COLO829 (cell line): ENCODE measurements at places on chromosomes 5 and 9.
A peak's percentile ranks its signal among the peaks of the same experiment; 100 is the strongest.

GRCh38 chr5:177458912-177459350, 12.3 kb downstream of the PRR7 start:
- no peak for DNase-seq

GRCh38 chr5:114325541-114325940, 36.3 kb upstream of the KCNN2 start:
- no peak for DNase-seq

DNA sequence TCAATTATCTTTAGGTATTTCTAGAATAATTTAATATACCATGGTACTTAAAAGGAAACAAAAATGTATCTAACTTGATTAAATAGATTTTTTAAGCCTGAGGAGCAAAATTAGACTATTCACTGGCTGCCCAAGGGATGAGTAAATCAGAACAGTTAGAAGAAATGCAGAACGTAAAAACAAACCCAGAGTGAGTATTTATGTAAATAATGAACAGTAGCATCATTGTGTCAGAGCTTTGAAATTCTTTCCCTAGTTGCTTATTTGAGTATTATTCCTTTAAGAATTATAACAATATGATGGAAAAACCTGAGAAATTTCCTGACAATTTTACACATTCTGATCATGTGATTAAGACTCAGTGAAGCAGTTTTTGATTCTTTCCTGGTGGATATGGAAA, 200.9 kb downstream of the GDNF start:
- DNase-seq, result no peak

DNA sequence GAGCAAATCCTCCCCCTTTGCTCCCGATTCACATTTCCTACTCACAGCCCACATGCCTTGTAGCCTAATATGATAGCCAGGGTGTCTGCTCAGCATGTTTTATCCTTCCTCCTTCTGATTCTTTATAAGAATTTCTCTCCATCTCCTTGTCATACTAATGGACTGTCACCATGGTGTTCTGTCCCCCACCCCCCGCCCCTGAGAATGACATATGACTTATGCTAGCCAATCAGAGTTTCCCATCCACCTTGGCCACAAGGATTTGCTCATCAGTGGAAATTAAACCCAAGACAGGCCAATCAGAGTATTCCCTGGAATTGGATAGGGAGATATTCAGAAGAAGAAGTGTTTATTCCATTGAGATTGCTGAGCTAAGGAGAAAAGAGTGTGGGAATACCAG, 16.0 kb downstream of the ABLIM3 start:
- DNase-seq, result no peak

DNA sequence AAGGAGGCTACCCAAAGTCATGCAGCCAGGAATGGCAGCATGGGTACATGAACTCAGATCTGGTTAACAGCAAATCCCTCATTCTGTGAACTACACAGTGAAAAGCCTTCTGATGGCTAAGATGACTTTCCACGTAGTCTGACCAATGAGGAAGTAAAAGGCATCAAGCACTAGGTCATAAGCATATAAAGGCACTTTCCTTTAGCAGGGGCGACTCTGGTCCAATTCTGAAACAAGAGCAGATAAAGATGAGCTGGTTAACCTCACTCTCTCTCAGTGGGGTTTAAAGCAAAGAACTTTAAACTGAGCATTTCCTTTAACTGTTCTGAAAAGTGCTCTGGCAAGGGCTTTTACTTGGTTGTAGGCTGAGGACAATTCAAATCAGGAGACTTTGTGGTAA, 21.1 kb downstream of the PSMB7 start:
- no peak for DNase-seq

- no peak for DNase-seq
Observed at GRCh38 chr5:2721385-2722138, 29.9 kb downstream of the IRX2 start.

GRCh38 chr5:174246743-174247142, 201.2 kb downstream of the NSG2 start:
- DNase-seq, result no peak

GRCh38 chr9:124676159-124676551, 95.0 kb downstream of the NR6A1 start:
- no peak for DNase-seq

DNA sequence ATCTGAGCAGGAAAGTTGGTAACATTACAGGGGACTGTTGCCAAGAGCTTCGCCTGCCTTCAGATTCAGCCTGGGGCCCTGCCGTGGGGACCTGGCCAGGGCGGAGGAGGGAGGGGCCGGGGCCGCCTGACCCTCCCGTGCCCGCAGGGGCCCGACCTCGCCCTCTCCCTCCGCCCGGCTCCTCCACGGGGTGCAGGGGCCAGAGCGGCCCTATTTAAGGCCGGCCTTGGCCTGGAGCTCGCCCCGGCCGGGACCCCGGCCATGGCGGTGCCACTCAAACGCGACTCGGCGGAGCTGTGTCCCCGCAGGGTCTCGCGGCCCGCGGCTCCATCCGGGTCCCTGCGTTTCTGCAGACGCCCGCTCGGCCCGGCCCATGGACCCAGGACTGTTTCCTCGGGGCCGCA, 757 bp downstream of the TMEM250 start:
- no peak for DNase-seq

DNA sequence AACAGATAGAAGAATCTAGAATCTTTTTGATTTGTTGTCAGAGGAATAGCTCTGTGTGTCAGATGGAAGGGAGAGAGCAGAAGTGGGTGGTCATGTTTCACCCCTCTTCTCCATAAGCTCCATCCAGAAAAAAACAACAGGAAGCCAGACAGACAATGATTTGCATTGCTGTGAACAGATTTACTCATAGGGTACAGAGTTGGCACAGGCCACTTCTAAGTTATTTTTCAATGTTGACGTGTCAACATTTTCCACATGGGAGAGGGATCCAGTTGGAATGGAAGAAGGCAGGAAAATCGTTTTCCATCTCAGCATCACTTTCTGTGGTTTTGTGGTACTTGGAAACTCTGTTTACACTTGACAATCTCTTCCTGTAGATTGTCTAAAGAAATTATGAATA, 86.7 kb downstream of the INSYN2B start:
- DNase-seq, result no peak

DNA sequence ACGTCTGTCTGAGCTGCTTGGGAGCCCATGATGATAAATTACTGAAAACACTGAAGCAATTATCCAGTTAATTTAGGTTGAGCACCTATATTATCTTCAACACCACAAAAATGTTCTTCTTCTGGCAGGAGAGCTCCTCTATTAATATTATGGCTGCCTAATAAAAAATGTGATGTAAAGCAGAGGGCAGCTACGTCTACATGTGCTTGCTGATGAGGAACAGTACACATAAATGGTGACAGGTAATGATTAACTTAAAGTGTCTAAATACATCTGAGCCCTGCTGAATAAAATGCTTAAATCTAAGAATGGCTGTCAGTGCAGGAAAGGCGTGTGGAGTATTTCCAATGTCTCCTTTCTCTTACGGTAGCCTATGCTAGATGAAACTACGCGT, 131.3 kb upstream of the NR3C1 start:
- DNase-seq, result no peak

DNA sequence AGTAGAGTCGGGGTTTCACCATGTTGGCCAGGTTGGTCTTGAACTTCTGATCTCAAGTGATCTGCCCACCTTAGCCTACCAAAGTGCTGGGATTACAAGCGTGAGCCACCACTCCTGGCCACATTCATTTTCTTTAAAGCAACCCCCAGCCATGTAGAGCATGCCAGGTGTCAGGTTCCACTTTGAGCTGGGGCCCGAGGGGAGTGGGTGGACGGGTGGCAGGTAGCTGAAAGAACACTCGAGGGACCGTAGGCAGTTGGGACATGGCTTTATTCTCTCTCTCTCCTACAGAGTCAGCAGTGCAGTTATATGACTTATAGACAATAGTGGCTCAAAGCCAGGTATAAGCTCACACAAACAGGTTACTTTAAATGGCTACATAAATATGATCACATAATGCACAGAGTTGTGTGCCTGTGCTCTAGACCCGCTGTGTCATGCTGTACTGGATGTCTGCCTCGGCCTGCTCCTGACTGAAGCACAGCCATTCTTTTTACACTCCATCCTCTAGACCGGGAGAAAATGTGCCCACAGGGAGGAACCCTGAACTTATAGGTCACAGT, 60.5 kb upstream of the FAM120A start:
- no peak for DNase-seq

- no peak for DNase-seq
Observed at GRCh38 chr9:16591092-16591491, 279.4 kb downstream of the BNC2 start.

GRCh38 chr5:125311743-125312142, 565.3 kb upstream of the ZNF608 start:
- DNase-seq, result peak; percentile 35

- DNase-seq, result no peak
Observed at GRCh38 chr9:95433096-95433819, 83.5 kb downstream of the PTCH1 start.

GRCh38 chr9:73234008-73234360, 82.3 kb downstream of the ANXA1 start:
- no peak for DNase-seq

DNA sequence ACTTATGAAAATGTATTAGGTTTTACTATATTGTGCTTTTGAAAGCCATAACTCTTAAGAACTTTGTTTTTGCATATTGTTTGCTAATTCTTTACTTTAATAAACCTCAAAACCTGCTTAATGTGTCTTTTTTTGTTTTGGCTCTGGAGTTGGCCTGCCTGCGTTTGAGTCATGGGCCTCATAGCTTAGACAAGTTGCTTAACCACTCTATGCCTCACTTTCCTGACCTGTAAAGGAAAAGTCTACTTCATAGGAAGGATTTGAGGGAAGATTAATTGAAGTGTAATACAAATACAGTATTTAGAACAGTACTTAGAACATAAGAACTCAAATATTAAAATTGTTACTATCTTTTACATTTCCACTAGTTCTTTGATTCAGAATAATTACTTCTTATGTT, 10.3 kb downstream of the SMIM32 start:
- no peak for DNase-seq

DNA sequence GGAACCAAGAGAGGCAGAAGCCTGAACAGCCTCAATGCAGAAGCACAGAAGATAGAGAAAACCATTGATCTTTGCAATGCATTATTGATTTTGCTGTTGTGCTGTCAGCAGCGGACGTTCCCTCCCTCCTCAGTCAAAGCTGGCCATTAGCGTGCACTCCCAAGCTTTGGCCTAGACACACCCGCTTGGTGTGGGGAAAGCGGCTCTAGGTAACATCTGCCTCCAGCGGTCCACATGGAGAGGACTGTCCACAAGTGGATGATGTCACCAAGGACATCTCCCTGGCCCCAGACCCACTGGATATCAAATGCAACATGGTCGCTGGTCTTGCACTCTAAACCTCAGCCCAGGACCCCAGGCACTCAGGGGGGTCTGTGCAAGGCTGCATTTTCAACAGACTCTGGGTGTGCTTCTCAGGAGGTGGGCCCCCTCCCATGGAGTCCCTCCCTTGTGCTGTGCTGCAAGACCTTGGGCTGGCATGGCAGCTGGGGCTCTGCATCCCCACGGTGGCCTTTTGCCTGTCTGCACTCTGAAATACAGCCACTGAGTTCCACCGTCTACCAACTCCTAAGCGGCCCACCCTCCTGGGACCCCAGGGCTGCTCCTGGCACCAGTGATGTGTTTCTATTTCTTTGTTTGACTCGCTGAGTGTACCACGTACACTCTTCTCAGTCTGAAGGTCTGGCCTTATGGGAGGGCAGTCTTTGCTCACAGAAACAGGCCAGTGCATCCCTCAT, 1.9 kb downstream of the SEMA4D start:
- no peak for DNase-seq

GRCh38 chr9:106859957-106860720, 2.8 kb upstream of the ZNF462 start:
- DNase-seq, result no peak

DNA sequence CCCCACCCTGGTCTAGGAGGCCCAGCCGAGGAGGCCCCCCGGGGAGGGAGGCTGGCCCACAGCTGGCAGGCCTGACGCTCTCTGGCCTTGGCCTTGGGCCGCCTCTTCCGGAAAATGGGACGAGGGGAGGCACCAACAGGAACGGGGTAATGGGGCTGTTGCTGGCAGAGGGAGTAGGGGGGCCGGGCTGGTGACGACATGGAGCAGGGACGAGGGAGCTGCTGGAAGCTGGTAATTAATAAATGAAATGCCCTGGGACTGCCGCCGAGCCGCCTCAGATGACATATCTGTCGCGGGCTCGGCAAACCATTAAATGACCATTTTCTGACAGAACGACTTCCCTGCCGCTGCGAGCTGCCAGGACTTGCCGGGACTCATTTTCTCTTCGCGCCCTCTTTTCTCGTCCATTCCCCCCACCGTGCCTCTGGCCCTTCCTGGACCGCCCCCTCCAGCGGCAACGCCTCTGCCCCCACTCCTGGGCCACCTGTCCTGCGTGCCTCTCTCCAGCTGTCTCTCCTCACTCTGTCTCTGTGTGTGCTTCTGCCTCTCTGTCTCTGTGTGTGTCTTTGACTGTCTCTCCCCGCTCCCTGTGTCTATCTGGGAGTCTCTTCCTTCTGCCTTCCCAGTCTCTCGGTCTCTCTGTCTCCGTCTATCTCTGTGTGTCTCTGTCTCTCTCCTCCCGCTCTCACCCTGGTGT, 215.7 kb downstream of the PAX5 start:
- DNase-seq, result no peak

- DNase-seq, result no peak
Observed at GRCh38 chr5:160685219-160685618, 166.8 kb downstream of the ATP10B start.

DNA sequence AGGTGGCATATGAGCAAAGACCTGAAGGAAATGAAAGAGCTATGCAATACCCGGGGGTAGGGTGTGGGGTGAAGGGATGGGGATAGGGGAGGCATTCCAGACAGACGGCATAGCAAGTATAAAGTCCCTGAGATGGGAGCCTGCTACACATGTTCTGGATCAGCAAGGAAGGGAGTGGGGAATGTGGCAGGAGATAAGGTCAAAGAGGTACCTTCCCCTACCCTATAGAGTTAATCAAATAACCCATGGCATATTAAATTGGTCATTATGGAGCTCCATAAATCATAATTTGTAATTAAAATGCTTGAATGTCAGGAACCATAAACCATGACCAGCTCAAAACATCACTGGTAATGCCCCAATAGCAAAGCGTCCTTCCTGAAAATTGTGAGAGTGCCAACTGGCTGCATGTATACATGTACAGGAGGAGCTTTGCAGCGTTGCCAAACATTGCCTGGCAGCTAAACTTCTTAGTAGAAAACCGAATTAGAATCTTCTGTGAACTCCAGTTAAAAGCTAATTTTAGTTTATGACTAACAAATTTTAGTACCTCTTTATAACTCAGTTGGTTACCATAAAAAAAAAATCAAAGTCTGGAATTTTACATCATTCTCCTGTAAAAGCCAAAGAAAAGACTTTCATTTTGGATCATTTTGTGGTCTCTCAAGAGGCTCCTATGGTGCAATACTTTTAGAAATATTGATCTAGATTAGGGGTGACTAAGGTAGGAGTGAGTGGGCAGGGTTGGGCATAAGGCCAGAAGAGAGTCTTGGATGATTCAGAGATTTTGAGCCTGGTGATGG, 4.7 kb downstream of the DNAI1 start:
- DNase-seq, result no peak

- DNase-seq, result no peak
Observed at GRCh38 chr9:104142799-104143549, 48.9 kb downstream of the SMC2 start.

GRCh38 chr5:139524940-139525585, 36.1 kb upstream of the UBE2D2 start:
- DNase-seq, result no peak

- DNase-seq, result no peak
Observed at GRCh38 chr9:135887585-135888050, 19.7 kb downstream of the CAMSAP1 start.
